ENCODE measurements at places on chromosomes 11 and 22.
A peak's percentile ranks its signal among the peaks of the same experiment; 100 is the strongest.

DNA sequence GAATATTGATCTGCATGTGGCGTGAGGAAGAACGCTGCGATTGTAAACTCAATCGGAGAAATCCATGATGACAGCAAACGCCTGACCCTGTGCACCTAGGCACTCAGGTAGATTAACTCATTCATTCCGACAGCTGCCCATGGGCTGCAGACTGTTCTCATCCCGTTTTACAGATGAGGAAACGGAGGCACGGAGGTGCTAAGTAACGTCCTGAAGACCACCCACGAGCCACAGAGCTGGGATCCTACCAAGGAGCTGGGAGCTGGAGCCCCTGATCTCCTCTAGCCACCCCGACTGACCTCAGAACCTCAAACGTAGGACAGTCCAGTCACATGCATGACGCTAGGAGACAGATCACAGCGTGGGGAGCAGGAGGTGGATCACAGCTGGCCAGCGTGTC, 1092.7 kb downstream of the BRD1 start:
- H3K27ac ChIP-seq: no peak overlapping the region
- H3K4me3 ChIP-seq: no peak overlapping the region
- no peak for DNase-seq
- H3K27me3 ChIP-seq: no peaks in the 10 kb centered on the region

GRCh38 chr11:95790933-95791708, 823 bp downstream of the CEP57 start:
- DNase-seq: peak; percentile 66
- peak overlapping the region; percentile 97 for H3K27ac ChIP-seq
- peaks cover 17% of the 10 kb centered on the region for H3K36me3 ChIP-seq
- H3K27me3 ChIP-seq: no peaks in the 10 kb centered on the region
- peak overlapping the region; percentile 91 for H3K4me3 ChIP-seq
- peaks cover 55% of the 10 kb centered on the region for H3K4me1 ChIP-seq

GRCh38 chr11:15884141-15884540, 472.2 kb downstream of the SOX6 start:
- no peaks in the 10 kb centered on the region for H3K27me3 ChIP-seq
- DNase-seq: no peak
- H3K27ac ChIP-seq: no peak overlapping the region
- peaks cover 6% of the 10 kb centered on the region for H3K4me1 ChIP-seq
- H3K4me3 ChIP-seq: no peak overlapping the region

DNA sequence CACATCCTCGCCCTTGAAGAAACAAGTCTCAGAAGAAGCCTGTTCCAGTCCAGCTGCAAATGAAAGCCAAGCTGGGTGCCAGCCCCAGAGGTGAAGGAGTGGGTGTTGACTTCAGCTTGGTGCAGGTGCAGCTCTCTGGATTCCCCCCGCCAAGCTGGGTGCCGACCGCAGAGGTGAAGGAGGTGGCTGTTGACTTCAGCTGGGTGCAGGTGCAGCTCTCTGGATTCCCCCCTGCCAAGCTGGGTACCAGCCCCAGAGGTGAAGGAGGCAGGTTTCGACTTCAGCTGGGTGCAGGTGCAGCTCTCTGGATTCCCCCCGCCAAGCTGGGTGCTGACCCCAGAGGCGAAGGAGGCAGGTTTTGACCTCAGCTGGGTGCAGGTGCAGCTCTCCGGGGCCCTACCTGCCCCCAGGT, 1234.0 kb downstream of the TBC1D22A start:
- H3K36me3 ChIP-seq: no peaks in the 10 kb centered on the region
- no peak for DNase-seq
- H3K27ac ChIP-seq: no peak overlapping the region
- H3K4me1 ChIP-seq: no peaks in the 10 kb centered on the region
- H3K27me3 ChIP-seq: no peaks in the 10 kb centered on the region

- no peaks in the 10 kb centered on the region for H3K4me1 ChIP-seq
- peak; percentile 9 for DNase-seq
- H3K27ac ChIP-seq: no peak overlapping the region
- no peak overlapping the region for H3K4me3 ChIP-seq
Observed at GRCh38 chr11:103550811-103551210, 441.6 kb downstream of the DYNC2H1 start.

DNA sequence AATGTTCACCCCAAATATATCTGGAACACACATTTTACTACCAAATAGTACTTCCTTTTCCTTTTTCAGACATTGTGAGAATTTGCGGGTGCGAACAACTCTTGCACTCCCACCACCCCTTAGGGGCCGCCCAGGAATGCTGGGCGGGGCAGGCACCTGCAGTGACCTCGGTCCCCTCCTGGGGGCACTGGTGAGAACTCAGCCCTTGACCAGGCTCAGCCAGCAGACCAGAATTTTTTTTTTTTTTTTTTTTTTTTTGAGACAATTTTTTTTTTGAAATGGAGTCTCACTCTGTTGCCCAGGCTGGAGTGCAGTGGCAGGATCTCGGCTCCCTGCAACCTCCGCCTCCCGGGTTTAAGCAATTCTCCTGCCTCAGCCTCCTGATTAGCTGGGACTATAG, 75.8 kb downstream of the ARHGAP8 start:
- H3K27me3 ChIP-seq: peaks cover under 1% of the 10 kb centered on the region
- no peaks in the 10 kb centered on the region for H3K36me3 ChIP-seq
- peak; percentile 35 for DNase-seq
- H3K4me3 ChIP-seq: no peak overlapping the region

GRCh38 chr11:128018692-128019091, 568.7 kb downstream of the ETS1 start:
- no peaks in the 10 kb centered on the region for H3K4me1 ChIP-seq
- no peak for DNase-seq
- H3K4me3 ChIP-seq: no peak overlapping the region
- peaks cover 32% of the 10 kb centered on the region for H3K27me3 ChIP-seq

GRCh38 chr11:113075586-113076095, 114.4 kb downstream of the NCAM1 start:
- no peaks in the 10 kb centered on the region for H3K4me1 ChIP-seq
- no peak overlapping the region for H3K4me3 ChIP-seq
- no peaks in the 10 kb centered on the region for H3K27me3 ChIP-seq

DNA sequence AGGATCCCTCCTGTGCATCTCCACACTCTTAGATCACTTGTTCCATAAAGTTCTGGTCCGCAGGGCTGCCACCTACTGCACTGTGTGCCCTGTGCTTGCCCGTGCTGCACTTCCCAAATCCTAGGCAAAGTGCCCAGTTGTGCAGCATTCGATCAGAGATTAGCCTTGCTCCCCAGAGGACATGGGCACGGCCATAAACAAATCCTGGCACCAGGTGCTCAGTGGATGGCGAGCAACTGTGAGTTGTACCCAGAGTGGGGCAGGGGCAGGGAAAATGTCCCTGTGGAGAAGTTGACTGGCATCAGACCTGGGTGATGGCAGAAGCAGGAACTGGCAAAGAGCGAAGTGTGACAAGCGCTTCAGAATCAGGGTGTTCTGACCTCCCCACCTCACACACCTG, 4.7 kb downstream of the FADS2 start:
- H3K36me3 ChIP-seq: peaks cover 78% of the 10 kb centered on the region
- DNase-seq: no peak
- H3K27me3 ChIP-seq: no peaks in the 10 kb centered on the region

- H3K4me3 ChIP-seq: peak overlapping the region; percentile 54
- peaks cover 6% of the 10 kb centered on the region for H3K4me1 ChIP-seq
- no peaks in the 10 kb centered on the region for H3K36me3 ChIP-seq
- no peak overlapping the region for H3K27ac ChIP-seq
- no peak for DNase-seq
- H3K27me3 ChIP-seq: peaks cover 5% of the 10 kb centered on the region
Observed at GRCh38 chr11:68002938-68003845, 705 bp downstream of the UNC93B1 start.

DNA sequence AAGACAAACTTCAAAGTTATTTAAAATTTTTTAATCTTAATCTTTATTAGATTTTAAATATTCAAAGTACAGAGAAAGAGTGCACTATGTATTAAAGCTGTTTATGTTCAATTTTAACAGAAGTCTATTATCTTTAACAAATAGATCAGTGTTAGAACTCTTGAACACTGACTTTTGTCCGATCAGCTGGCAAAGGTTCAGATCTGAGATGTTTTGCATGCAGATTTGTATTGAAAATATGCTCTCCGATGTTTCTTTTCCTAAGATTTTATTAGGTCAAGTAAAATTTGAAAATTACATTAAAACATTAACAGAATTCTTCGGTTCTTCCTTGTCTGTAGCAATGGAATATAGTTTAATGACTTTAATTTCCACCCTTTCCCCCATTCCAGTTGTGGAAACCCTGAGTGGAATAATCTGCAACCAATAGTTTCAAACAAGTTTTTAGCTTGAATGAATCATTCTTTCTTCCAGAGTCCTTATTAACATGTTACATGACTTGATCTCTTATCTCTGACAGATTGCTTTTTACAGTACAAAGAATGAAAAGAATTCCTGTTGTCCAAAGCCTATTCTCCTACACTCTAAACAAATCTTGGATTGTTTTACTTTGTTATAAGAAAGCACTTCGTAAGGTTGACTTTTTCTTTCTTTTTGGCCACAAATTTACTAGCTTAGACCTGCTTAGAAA, 11.4 kb upstream of the TCP11L1 start:
- no peaks in the 10 kb centered on the region for H3K27me3 ChIP-seq
- H3K36me3 ChIP-seq: no peaks in the 10 kb centered on the region
- H3K27ac ChIP-seq: no peak overlapping the region
- H3K4me3 ChIP-seq: no peak overlapping the region
- H3K4me1 ChIP-seq: peaks cover 11% of the 10 kb centered on the region
- DNase-seq: no peak

- no peak for DNase-seq
- no peak overlapping the region for H3K27ac ChIP-seq
- H3K27me3 ChIP-seq: no peaks in the 10 kb centered on the region
- H3K4me1 ChIP-seq: no peaks in the 10 kb centered on the region
- no peaks in the 10 kb centered on the region for H3K36me3 ChIP-seq
Observed at GRCh38 chr11:1567052-1567720, 4.9 kb downstream of the DUSP8 start.

GRCh38 chr11:72015511-72016061, 16.9 kb downstream of the IL18BP start:
- no peak overlapping the region for H3K27ac ChIP-seq
- no peaks in the 10 kb centered on the region for H3K4me1 ChIP-seq
- H3K36me3 ChIP-seq: peaks cover 99% of the 10 kb centered on the region
- no peak for DNase-seq

GRCh38 chr11:60085909-60086308, 2.6 kb upstream of the MS4A2 start:
- H3K4me1 ChIP-seq: no peaks in the 10 kb centered on the region
- no peaks in the 10 kb centered on the region for H3K36me3 ChIP-seq
- no peak overlapping the region for H3K4me3 ChIP-seq
- peaks cover 59% of the 10 kb centered on the region for H3K27me3 ChIP-seq

DNA sequence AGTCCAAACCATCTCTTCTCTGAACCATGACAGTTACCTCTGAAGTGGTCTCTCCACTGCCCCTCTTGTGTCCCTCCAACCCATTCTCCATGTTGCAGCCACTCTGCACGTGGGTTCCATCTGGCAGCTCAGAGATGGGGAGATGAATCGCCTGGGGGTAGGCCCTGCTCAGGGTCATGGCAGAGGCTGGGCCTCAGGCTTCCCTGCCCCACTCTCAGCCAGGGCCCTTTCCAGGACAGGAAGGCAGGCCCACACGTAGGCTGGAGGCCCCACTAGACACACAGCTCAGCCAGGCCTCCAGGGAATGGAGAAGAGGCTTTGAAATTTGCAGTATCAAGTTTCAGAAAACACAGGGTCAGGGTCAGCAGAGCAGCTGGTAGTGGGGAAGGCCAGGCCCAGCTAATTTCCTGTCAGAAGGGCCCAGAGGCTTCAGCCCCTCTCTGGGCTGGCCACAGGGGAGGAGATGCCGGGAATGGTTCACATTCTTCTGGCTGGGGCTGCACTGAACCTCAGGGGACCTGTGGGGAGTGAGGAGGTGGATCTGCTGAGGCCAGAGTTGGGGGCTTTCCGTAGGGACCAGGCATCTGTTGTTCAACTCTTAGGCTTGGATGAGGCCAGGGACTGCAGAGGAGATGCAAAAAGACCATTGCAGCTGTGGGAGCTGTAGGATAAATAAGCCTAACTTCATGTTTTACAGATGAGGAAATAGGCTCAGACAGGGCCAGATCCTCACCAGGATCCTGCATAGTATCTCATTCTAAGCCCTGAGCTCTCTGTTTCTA, 101.6 kb downstream of the SWAP70 start:
- H3K36me3 ChIP-seq: no peaks in the 10 kb centered on the region
- DNase-seq: peak; percentile 26
- no peaks in the 10 kb centered on the region for H3K27me3 ChIP-seq
- no peak overlapping the region for H3K4me3 ChIP-seq

- H3K27ac ChIP-seq: no peak overlapping the region
- DNase-seq: no peak
- no peak overlapping the region for H3K4me3 ChIP-seq
Observed at GRCh38 chr22:38834991-38835390, 8.8 kb downstream of the NPTXR start.

- no peaks in the 10 kb centered on the region for H3K36me3 ChIP-seq
- H3K27ac ChIP-seq: no peak overlapping the region
- no peaks in the 10 kb centered on the region for H3K4me1 ChIP-seq
- no peak overlapping the region for H3K4me3 ChIP-seq
Observed at GRCh38 chr22:26389125-26389524, 39.9 kb upstream of the ASPHD2 start.

DNA sequence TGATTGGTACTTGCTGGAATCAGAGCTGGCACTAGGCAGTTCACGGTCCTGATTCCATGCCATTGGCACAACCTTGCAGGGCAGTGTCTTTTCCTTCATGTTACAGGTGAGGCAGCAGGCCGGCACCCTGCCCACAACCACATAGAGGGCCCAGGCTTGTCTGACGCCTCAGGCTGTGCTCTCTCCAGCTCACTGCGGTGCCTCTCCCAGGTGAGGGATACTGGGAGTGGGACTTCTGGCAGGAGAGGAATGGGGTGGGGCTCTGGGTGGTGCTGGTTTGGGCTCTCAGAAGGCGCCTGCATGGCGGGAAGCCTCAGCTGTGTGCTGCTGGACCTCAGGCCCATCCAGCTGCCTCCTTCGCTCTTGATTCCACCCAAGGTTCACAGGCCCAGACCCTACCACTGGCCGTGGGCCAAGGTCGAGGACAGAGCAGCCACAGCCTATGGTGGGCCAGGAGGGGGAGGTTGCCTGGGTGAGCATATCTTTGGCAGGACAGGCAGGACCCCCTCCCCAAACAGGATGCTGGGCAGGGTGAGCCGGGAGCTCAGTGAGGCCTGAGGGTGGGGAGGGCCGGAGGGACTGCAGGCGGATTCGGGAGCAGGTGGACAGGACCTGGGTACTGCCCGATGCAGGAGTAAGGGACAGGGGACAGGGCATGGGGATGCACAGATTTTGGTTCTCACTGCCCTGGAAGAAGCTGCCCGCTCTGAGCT, 7.0 kb upstream of the MPPED1 start:
- DNase-seq: no peak
- peaks cover 6% of the 10 kb centered on the region for H3K27me3 ChIP-seq
- no peak overlapping the region for H3K4me3 ChIP-seq
- no peak overlapping the region for H3K27ac ChIP-seq

GRCh38 chr11:104524254-104524653, 360.3 kb upstream of the PDGFD start:
- H3K4me3 ChIP-seq: no peak overlapping the region
- H3K27me3 ChIP-seq: no peaks in the 10 kb centered on the region
- no peaks in the 10 kb centered on the region for H3K36me3 ChIP-seq
- no peaks in the 10 kb centered on the region for H3K4me1 ChIP-seq
- no peak overlapping the region for H3K27ac ChIP-seq
- no peak for DNase-seq

GRCh38 chr22:44311855-44312170, 938 bp downstream of the SHISAL1 start:
- no peaks in the 10 kb centered on the region for H3K36me3 ChIP-seq
- H3K4me3 ChIP-seq: no peak overlapping the region
- H3K27me3 ChIP-seq: no peaks in the 10 kb centered on the region
- DNase-seq: no peak
- H3K4me1 ChIP-seq: peaks cover 14% of the 10 kb centered on the region

GRCh38 chr11:43976863-43977262, 34.4 kb downstream of the C11orf96 start:
- no peaks in the 10 kb centered on the region for H3K36me3 ChIP-seq
- H3K27me3 ChIP-seq: peaks cover 5% of the 10 kb centered on the region
- H3K4me3 ChIP-seq: no peak overlapping the region
- H3K27ac ChIP-seq: no peak overlapping the region
